ENCODE measurements at places on chromosomes 5 and 9.

- DNase-seq: no peak
Observed at GRCh38 chr5:17259630-17260257, 42.3 kb downstream of the BASP1 start.

- DNase-seq: no peak
Observed at GRCh38 chr9:106102821-106103220, 408.5 kb downstream of the TMEM38B start.

DNA sequence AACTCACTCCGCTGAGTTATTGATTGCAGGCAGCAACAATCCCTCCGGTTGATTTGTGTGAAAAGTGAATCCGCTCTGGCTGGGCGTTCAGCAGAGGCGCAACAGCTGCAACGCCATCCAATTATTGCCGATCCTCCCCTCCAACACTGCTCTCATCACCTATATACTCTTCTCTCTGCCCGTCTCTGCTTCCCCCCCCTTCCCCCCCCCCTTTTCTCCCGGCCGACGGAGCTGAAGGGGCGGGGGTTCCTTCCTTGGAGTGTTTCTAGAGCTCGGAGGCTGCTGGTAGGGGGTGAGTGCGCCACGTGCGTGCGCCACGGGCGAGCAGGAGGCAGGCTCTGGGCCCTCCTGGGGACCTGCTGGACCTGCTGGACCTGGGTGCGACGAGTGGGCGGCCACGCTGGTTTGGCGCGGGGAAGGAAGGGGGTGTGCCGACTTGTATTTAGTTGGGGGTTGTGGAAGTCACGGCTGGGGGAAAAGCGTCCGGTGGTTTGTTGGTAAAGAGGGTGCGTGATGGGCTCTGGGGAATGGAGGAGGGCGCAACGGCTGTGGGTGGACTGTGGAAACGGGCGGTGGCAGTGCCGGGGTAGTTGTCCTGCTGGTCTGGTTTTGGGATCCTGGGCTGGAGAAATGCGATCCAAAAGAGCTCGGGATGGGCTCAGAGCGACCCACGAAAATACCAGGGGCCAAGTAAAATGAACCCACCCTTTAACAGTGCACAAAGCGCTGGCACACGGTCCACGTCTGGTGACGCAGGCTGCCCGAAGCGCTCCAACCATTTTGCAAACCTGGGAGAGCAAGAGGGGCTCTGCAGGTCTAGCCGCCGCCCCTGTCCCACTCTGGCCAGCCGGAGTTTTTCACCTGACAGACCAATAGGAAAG lies 6.4 kb upstream of the MEF2C start:
- no peak for DNase-seq

DNA sequence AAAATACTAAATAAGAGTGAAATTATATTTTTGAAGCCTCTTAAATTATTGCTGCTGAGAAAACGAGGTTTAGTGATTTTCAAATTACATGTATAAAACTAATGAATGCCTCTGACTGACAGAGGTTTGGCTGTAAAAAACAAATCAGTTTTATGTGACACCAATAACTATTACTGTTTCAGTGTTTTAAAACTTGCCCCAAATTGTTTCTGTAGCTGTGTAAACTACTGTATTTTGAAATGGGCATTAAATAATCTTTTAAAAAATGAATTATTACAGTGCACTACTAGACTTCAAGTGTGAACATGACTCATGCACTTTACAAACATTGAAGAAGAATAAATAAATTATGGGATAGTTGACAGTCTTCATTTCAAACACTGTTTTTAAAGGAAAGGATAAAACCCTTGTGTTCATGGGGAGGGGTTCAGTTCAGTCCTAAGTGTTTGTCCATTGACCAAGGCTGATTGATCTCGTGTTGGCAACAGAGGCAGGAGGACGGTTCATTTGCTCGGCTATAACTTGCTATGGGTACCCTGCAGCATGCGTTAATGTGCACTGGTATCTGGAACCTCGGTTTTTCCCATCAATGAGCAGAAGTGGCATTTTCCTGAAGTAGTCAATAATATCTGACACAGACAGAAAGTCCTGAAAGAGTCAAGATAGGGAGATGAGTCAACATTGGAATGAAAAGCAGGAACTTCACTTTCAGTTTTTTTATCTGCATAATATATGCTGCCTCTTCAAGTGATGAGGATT lies 15.6 kb downstream of the C5orf58 start:
- no peak for DNase-seq

- no peak for DNase-seq
Observed at GRCh38 chr5:144205141-144205551, 34.5 kb downstream of the KCTD16 start.

- DNase-seq: no peak
Observed at GRCh38 chr9:126754436-126755316, 50.2 kb upstream of the ZBTB43 start.

GRCh38 chr5:140372971-140373487 lies 13.0 kb downstream of the SLC4A9 start:
- no peak for DNase-seq

DNA sequence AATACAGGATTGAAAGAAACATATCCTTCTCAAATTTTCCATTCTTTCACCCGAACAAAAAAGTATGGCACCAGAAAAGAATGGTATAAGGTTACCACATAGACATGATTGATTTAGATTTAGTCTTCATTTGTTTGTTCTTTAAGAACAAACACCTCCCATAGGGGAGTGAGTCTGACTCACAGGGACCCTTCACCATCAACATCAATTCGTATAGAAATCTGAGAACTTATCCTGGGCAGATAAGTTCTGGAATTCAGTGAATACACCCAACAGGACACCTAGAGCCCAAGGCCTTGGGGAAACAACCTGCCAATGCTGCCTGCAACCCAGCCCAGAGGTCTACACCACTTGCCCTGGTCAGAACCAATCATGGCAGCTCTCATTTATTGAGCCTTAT lies 46.2 kb downstream of the LHFPL2 start:
- DNase-seq: no peak

GRCh38 chr9:124555043-124555442 lies 47.8 kb upstream of the NR5A1 start:
- DNase-seq: no peak

GRCh38 chr9:78029551-78030295 lies 1.9 kb downstream of the GNAQ start:
- no peak for DNase-seq

DNA sequence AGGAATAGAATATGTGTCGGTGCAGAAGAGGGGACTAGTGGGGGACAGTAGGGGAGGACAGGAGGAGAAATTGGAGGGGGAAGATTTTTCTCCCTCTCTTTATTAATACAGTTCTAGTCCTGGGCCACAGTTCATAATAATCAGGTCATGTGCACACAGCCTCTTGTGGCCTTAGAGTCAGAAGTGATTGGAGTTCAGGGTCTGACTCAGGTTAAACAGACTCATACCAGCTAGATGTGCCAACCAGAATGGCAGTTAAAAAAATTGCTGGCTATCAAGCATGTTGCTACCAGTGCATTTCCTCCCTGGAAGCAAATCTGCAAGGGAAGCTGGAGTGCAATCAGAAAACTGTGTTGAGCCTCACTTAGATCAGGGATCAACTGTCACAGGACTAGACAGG lies 132.7 kb upstream of the MAP1B start:
- no peak for DNase-seq

DNA sequence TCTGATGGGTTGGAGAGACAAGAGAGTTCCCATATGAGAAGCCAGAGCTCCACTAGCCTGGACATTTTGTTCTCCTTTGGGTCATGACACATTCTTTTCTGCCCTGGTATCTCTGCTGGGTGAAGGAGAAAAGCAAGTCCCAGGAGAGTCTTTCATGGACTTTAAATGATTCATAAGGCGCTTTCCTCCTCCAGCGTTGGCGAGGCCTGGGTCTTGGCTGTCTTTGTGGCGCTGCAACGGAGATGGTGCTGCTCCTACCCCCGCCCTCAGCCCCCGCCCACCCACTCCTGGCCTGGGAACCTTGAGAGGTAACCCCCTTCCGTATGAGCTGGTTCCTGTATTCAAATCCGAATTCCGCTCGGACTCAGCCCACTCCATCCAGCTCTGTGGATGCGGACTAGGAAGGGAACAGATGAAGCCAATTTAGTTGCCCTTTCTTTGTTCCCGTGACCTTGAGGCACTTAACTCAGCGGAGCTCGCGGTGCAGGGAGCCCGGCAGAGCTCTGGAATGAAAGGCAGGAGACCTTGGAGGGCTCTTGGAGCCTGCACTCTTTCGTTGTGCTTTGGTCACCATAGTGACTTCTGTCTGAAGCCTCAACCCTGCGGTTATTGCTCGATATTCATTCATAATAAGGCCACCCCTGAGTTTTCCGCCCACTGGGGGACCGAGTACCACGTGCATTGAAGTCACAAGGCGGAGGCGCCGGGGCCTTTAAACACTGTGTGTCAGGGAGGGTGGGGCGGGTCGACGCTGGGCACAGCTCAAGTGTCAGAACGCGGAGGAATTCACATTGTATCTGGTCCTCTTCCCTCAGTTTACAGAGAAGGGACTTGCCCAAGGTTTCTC lies 14.0 kb upstream of the PWWP2A start:
- DNase-seq: no peak

- no peak for DNase-seq
Observed at GRCh38 chr5:146018514-146019375, 82.4 kb downstream of the SH3RF2 start.

DNA sequence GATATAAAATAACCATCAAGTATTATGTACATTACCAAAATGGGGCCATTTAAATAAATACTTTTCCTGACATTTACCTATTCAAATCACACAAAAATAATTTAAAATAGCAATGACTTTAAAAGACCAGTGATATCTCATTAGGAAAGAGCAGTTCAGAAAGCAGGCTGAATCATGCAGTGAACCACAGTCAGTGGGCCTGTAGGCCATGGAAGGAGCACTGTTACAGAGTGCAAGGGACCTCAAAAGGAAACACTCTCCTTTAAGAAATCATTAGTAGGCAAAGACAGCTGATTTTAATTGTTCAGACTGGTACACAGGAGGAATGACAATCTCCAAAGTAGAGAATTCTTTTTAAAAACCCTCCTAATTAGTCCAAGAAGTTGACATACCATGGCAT lies 283.5 kb upstream of the EFNA5 start:
- no peak for DNase-seq

DNA sequence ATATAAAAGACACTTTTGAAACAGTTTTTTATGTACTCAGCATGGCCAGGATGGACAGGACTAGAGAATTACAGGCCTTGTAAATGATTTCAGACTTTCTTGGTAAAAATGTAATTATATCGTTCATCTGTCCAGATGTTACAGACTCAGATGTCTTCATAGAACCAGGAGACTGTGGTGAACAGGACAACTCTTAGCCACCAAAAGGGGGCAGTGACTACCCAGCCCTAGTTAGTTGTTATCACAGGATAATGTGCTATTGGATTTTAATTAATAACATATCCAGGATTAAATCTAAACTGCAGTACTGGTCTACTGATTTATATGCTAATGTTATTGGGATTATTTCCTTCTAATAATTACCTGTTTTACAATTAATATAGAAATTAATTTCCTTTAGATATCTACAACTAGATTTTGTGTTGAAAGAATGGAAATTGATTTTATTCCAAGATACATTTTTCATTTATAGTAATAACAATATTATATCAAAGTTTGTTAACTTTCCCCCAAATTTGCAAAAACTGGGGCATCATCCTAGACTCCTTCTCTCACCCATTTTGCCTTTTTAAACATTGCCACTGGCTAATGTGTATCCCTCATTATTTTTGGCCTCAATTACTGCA lies 99.4 kb downstream of the MTREX start:
- DNase-seq: no peak

DNA sequence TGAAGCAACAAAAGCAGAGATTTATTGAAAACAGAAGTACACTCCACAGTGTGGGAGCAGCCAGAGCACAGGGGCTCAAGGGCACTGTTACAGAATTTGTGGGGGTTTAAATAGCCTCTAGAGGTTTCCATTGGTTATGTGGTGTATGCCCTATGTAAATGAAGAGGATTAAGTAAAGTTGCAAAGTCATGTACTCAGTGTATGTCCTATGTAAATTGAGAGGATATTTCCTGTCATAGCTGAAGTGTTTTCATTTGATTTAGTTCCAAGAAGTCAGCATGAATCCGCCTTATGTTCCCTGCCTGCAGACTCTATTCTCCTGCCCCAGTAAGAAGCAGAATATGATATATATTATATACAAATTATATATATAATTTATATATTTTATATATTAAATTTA lies 966.0 kb upstream of the COX7C start:
- DNase-seq: no peak

DNA sequence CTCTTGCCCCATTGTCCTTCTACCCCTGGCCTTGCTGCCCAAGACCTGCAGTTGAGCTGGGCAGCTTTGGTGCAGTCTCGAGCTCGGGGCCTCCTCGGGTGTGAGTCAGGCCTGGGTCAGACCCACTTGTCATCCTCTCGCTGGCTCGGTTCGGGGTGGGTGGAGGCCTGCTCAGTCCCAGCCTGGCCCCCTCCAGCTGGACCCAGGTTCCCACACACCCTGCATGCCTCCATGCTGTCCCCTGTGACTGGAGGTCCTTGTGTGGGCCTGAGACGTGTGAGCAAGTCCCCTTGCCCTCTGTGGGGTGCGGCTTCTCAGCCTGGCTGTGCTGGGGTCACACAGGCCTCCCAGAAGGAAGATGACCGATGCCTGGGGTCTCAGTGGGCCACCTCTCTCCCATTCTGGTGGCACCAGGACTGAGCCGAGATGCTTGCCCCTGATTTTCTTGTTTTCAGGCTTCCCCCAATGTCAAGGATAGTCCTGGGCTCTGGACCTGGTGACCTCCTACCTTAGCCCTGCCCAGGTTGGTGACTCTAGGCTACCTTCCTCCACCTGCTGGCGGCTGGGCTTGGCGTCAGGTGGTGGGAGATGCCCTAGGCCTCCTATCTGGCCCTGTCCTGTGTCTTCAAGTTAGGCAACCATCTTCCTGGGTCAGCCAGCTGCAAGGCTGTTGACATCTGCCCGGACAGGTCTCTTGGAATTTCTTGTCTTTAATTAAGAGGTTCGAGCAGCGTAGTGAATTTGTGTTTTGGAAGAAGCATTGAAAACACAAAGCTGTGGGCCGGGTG lies 15.1 kb downstream of the WNK2 start:
- DNase-seq: no peak

DNA sequence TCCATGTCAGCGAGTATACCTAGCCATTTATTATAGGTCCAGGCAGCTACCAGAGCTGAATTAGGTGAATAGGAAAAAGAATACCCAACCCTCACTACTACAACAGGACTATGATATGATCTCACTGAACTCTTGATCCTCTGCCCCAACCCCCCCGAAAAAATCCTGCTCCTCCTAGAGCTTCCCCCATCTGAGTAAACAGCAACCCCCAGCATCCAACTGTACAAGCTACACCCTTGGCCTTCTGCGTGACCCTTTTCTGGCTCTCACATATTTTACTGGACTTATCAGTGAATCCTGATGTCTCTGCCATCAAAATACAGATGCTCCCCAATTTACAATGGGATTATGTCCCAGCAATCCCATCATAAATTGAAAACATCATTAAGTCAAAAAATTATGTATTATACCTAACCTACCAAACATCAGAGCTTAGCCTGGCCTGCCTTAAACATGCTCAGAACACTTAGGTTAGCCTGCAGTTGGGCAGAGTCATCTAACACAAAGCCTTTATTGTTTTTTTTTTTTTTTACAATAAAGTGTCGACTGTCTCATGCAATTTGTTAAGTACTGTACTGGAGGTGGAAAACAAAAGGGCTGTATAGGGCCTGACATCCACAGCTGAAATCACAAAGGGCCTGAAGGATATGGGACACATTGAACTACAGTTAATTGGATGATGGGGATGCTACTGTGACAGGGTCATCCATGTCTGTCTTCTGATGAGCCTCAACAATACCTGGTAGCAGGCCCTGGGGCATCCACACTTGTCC lies 128.9 kb upstream of the ERCC6L2 start:
- no peak for DNase-seq

- DNase-seq: no peak
Observed at GRCh38 chr5:178429491-178430185, 160.6 kb downstream of the COL23A1 start.
